ENCODE measurements at places on chromosomes 5 and 9.
A peak's percentile ranks its signal among the peaks of the same experiment; 100 is the strongest.

DNA sequence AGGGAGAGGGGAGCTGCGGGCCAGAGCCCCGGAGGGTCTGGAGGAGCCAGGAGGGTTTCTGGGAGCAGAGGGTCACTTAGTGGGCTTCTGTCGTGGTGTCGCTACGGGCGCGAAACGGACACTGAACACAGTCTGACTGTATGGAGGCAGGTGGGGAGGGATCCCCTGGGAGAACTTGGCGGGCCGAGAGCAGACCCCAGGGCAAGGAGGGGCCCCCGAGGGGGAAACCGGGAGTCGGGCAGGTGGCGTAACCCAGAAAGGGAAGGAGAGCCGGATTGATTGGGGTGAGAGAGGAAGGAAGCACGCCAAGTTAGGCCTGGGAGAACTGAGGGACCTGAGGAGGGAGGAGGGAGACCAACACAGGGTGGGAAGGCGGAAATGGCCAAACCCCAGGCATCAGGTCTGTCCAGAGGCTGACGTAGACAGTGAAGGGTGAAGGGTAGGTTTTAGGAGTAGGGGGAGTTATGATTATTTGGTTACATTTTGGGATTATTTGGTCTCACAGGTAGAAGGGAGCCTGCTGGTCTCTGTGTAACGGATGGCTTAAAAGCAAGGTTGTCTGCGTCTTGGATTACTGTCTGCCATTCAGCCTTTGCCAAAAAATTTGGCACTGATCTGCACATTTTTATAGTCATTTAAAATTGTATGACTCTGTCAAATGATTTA, 3.3 kb upstream of the MSMP start:
- peak; percentile 78 for DNase-seq

- DNase-seq: no peak
These were observed 31.7 kb upstream of the CDH6 start for GRCh38 chr5:31161781-31162181.

- DNase-seq: no peak
These were observed 16.8 kb downstream of the SKP2 start for GRCh38 chr5:36168737-36169136.

- no peak for DNase-seq
These were observed 662.7 kb upstream of the RGMB start for GRCh38 chr5:98110791-98111190.

GRCh38 chr9:38065369-38066075, 3.5 kb downstream of the SHB start:
- no peak for DNase-seq

- DNase-seq: no peak
These were observed 511.0 kb upstream of the RIOK2 start for GRCh38 chr5:97694091-97694490.

GRCh38 chr9:76567086-76567485, 108.1 kb downstream of the GCNT1 start:
- no peak for DNase-seq

GRCh38 chr9:125784286-125785049, 37.3 kb downstream of the PBX3 start:
- DNase-seq: no peak

GRCh38 chr9:109799792-109800191, 19.8 kb downstream of the PALM2AKAP2 start:
- no peak for DNase-seq

GRCh38 chr5:131994533-131995226, 16.8 kb downstream of the ACSL6 start:
- DNase-seq: no peak

DNA sequence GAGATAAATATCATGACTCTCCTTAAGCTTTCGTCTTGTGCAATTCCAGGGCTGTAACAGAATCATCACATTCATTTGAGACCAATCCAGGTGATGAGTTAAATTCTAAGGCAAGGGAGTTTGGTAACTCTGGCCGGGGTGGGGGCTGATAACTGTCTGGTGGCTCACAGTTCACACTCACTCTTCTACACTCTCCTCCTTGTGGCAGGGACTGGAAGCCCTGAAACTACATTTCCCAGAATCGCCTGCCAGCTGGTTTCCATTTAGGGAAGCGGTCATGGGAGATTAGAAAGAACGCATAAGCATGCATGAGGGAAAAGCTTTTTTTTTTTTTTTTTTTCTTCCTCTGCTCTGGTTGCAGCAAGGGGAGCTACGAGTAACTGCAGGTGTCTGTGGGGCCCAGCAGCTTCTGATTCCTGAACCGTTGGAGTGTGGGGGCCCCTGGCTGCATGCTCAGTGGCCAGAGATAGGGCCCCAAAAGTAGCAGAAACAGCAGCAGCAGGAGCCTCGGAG, 154.8 kb upstream of the TBC1D2 start:
- no peak for DNase-seq

GRCh38 chr5:146789712-146790653, 88.6 kb downstream of the PPP2R2B start:
- DNase-seq: no peak

- no peak for DNase-seq
These were observed 6.1 kb downstream of the MAMDC2 start for GRCh38 chr9:70049672-70050271.

DNA sequence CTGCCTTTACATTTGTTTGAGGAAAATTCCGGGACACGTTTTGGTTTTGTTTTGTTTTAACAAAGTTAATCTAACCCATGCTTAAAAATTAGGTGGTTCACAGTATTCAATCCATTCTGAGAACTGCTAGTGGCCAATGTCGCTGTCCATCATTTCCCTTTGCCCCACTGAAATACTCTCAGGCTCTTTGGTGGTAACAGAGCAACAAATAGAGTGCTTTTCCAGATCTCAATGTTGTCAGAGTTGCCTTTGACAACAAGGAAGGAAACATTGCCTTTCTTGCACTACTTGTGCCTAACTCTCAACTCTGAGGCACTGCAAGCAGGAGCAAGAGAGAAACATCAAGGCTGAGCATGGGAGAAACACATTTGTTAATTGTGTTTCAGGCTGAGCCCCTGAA, 154.0 kb downstream of the MCTP1 start:
- DNase-seq: no peak

GRCh38 chr5:154373729-154374179, 72.0 kb upstream of the SAP30L start:
- DNase-seq: no peak

GRCh38 chr5:58641533-58641932, 58.7 kb downstream of the RAB3C start:
- DNase-seq: no peak

DNA sequence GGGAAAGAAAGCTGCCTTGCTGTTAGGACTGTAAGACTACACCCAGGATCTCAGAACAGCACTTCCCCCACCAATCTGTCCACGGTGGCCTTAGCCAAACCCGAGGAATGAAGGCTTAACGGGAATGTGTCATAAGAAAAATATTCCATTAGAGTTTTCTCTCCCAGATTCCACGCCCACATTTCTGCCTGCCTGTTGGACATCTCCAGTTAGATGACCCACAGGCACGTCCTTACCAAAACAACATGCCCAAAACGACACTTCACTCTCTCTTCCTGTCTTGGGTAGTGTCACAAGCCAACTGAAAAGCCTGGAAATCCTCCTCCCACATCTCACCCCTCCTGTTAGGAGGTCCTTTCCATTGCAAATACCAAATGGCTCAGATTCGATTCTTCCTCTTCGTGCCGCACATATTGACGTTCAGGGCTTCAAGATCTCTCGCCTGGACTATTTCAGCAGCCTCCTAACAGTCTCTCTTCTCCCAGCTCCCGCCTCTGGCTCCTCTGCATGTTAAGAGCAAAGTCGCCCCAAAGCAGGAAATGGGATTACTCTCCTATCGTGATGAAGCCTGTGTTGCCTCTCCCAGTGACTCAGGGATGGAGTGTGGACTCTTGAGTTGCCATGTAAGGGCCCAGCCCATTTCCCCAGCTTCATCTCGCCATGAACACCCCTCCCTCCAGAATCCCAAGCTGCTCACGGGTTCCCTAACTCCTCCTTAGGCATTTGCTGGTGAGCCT, 159.3 kb downstream of the NR3C1 start:
- DNase-seq: no peak

DNA sequence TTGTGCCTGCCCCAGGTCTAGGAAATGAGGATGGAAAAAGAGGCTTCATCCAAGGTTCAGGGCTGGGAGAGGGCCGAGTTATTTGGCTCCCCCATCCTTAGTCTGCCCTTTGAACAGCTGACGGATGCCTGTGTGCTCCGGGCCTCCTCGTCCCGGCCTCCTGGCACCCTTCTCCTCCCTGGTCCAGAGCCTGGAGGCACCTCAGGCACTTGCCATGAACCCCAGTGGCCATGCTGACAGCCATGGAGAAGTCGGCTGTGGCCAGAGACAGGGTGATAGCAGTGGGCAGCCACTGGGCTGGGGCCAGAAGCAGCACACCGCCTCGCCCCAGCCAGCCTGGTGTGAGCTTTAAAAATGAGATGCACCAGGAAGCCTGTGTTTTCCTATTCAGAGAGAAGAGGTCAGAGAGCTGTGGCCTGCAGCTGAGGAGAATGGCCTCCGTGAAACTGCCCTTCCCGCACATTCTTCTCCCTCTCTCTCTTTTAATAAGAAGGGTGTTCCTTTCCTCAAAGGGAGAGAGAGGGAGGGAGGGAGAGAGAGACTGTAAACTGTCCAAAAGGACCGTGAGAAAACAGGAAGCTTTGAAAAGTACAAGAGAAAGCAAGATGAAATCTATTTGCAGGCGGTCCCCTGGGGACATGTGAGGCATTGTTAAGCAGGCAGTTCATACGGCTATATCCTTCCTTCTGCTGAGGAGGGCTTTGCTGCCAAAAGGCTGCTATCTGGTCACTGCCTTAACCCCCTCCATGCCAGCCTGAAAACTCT, 55.3 kb downstream of the ZNF366 start:
- no peak for DNase-seq

- no peak for DNase-seq
These were observed 67.1 kb downstream of the ADAMTS12 start for GRCh38 chr5:33824516-33825195.

DNA sequence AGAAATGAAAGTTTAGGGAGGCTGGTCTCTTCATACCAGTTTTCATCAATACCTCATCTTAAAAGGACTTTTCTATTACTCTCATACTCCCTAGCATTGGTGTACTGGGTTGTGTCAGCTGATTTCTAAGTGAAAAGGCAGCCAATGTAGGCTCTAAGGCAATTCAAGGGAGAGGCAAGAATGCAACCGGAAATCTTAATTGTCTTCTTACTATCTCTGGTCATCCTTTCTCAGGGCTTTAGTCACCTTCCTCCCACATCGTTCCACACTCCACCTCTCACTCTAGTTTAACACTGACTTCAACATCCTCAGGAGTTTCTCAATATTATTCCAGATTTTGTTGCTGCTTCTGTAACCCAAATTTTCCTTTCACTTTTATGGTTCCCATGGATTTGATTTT, 281.8 kb upstream of the RFX3 start:
- no peak for DNase-seq

GRCh38 chr5:66898241-66898995, 298.2 kb downstream of the CD180 start:
- DNase-seq: no peak

GRCh38 chr5:140324041-140324600, 21.2 kb upstream of the PFDN1 start:
- no peak for DNase-seq

- DNase-seq: no peak
These were observed 697.5 kb upstream of the GRAMD2B start for GRCh38 chr5:125725691-125726090.

GRCh38 chr9:14750821-14751220, 28.3 kb upstream of the CER1 start:
- DNase-seq: no peak

- DNase-seq: no peak
These were observed 19.6 kb downstream of the FBXO38 start for GRCh38 chr5:148403344-148403743.

GRCh38 chr9:110126986-110127864, 80.7 kb downstream of the C9orf152 start:
- no peak for DNase-seq

GRCh38 chr5:59137846-59138245, 555.0 kb downstream of the RAB3C start:
- DNase-seq: no peak

DNA sequence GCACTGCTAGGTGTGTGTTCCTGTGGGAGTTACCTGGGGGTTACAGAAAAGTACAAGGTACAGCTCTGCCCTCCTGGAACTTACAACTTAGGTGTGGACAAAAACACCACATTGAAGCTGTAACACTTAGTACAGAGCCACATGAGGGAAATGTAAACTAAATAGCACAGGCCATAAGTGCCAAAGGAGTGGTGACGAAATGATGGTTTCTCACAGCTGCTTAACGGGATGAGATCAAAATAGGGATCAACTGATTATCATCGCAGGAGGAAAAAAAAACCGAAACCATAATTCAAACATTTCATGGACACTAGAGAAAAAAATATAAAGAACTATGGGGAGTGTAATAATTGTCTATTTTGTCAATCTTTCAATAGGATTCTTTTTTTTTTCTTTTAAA, 5.9 kb downstream of the LIX1 start:
- no peak for DNase-seq

GRCh38 chr5:109223531-109223930, 186.2 kb downstream of the PJA2 start:
- no peak for DNase-seq

- no peak for DNase-seq
These were observed 365.7 kb upstream of the RIOK2 start for GRCh38 chr5:97548739-97549080.

GRCh38 chr9:16681652-16681987, 188.8 kb downstream of the BNC2 start:
- DNase-seq: no peak

GRCh38 chr5:35443803-35444595, 173.7 kb upstream of the SPEF2 start:
- DNase-seq: no peak

DNA sequence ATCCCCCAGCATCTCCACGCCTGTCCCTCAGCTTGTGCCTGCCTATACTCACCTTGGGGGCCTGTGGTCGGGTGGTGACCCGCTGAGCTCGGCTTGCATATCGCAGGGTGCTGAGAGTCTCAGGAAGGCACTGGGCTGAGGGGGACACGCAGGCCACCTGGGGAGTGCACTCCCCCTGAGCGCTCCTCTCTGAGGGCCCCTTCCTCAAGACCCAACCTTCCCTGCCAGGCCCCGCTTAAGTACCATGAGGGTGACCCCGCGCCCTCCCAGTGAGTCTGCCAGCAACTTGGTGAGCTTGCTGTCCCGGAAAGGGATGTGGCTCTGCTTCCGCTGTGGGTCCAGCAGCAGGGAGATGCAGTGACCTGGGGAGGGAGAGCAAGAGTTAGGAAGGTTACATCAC, 4.1 kb downstream of the KIF12 start:
- DNase-seq: no peak

All from NCI-H1092 (cell line).